ENCODE measurements at places on chromosomes 3 and 15.

GRCh38 chr15:39898317-39898716 lies 21.7 kb downstream of the GPR176 start:
- DNase-seq = no peak

DNA sequence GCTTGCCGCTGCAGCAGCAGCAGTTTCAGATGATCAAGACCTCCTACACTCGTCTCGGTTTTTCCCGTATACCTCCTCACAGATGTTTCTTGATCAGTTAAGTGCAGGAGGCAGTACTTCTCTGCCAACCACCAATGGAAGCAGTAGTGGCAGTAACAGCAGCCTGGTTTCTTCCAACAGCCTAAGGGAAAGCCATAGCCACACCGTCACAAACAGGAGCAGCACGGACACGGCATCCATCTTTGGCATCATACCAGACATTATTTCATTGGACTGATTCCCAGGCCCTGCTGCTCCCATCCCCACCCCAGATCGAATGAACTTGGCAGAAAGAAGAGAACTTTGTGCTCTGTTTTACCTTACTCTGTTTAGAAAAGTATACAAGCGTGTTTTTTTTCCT lies 17.6 kb downstream of the CALML4 start:
- no peak for DNase-seq

- no peak for DNase-seq
Observed at GRCh38 chr15:33304924-33305323, 5.8 kb upstream of the RYR3 start.

- peak; percentile 68 for DNase-seq
Observed at GRCh38 chr15:101320501-101321052, 25.5 kb upstream of the SNRPA1 start.

- DNase-seq = no peak
Observed at GRCh38 chr3:127025456-127025855, 42.5 kb downstream of the PLXNA1 start.

GRCh38 chr15:80384432-80384831 lies 19.8 kb upstream of the ARNT2 start:
- no peak for DNase-seq

GRCh38 chr3:4138786-4139431 lies 164.3 kb upstream of the SETMAR start:
- DNase-seq = no peak

GRCh38 chr3:8441969-8442559 lies 59.6 kb upstream of the LMCD1 start:
- DNase-seq = peak; percentile 46

Data from GM13976 (cell line).